GM10248 (cell line): ENCODE measurements at places on chromosomes 7 and 10.

DNA sequence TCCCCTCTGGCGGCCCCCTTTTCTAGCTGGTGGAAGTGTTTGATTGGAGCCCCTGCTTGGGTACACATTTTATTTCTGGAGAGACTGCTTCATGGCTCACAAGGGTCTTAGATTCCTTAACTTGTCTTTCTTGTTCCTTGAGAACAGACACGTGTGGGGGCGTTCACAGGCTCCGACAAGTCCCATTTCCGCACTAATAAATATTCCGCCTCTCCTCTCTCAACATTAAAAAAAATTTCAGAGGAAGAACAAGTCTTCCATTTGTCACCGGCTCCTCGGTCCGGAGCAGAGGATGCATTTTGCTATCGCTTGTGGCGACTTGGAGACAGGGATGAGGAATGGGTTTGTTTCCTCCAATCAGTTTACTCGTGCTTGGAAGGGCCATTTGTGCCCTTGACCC, 134.0 kb upstream of the PODXL start:
- no peak for DNase-seq

DNA sequence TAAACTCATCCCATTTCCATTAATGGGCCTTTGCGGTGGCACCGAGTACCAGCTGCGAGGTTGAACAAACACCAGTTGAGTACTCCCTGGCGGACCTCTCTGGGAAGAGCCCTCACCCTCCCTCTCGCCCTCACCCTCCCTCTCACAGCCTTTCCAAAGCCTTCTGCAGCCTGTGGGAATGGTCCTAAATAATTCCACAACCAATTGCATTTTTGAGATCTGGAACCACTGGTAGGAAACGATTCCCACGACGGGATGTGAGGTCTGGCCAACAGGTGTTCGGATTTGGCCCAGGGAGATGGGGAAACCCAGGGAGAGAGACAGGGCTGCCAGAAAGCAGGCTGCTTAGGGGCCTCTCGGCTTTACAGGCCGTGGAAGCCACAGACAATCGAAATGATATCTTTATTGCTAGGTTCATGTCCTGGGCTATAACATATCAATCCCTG, 5.3 kb downstream of the PTF1A start:
- DNase-seq, result peak; percentile 12

- no peak for DNase-seq
Measured at GRCh38 chr10:43053825-43054224, 23.0 kb upstream of the RET start.

DNA sequence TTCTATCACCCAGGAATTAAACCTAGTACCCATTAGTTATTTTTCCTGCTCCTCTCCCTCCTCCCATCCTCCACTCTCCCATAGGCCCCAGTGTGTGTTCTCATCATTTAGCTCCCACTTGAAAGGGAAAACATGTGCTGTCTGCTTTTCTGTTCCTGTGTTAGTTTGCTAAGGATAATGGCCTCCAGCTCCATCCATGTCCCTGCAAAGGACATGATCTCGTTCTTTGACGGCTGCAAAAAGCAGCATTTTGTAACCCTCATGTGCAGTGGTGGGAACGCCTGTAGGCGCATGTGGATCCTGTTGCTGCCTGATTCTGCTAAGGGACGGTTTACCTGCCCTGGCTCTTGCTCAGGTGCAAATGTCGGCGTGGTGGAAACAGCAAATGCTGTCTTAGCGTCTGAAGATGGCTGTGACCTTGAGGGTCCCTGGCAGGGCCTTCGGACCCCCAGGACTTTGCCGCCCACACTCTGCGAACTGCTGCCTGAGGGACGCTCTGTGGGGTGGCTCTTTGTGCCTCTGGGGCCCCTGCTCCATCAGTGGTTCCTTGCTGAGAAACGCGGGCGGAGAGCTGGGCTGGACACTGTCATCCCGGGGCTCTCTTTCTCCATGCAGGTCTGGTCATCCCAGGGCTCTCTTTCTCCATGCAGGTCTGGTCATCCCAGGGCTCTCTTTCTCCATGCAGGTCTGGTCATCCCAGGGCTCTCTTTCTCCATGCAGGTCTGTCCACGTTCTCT, 5.6 kb upstream of the MTG1 start:
- no peak for DNase-seq

- DNase-seq, result peak; percentile 67
Measured at GRCh38 chr10:95832216-95833041, 75.3 kb upstream of the CC2D2B start.

GRCh38 chr7:116968631-116969030, 15.3 kb downstream of the ST7 start:
- DNase-seq, result no peak

- peak; percentile 71 for DNase-seq
Measured at GRCh38 chr10:30359373-30360206, 10.5 kb upstream of the MTPAP start.

DNA sequence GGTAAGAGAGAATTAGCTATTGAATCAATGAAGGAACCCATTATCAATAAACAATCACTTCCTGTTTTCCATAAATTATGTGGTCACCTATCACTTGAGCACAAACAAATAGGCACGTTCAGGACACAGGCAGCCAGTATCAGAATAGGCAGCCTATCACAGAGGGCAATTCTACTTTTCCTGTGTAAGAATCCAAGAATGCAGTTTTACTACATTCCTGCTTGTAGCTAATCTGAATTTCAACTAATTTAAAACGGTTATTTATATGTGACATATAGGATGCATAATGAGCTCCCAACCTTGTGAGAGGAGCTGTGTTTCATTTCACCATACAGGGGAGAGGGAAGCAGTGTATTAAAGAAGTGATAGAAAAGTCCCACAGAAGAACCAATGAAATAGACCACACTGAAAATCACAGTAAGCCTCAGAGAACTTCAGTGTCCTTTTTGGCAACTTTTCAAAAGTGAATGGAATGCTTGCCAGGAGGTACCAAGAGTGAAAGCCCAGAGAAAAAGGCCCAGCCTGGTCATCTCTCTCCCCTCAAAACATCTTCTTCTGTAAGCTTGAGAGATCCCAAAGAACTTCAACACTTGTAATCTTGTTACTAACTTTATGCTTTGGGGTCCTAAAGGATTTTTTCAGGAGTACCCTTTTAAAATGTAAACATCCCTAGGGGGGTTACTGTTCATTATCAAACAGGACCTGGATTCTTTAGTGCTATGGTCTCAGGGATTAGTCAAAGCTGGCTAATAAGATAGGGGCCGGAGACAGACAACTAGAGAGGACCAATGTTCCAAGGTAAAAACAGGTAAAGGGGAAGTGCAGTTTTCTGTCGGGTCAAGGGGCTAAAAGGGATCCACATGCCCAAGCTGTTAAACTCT, 1.3 kb downstream of the IMMP2L start:
- no peak for DNase-seq

DNA sequence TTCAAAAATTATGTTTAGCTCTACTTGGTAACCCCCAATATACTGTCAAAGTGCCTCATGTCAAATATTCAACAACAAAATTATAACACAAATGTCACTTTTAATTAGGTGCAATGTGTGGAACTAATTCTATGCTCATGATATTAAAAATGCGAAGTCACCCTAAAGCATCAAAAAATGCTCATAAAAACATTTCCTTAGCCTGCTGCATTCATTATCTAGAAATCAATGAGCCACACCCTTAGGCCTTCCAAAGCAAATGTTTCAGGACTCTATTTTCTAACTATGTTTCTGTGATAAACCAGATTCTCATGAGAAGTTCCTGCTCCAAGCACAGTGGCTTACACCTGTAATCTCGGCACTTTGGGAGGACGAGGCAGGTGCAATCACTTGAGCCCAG, 75.0 kb upstream of the ANK3 start:
- DNase-seq, result no peak

- no peak for DNase-seq
Measured at GRCh38 chr10:18133046-18133445, 7.2 kb upstream of the CACNB2 start.

GRCh38 chr7:16114633-16115032, 306.7 kb downstream of the CRPPA start:
- DNase-seq, result no peak

- DNase-seq, result no peak
Measured at GRCh38 chr7:39882148-39882784, 67.8 kb upstream of the CDK13 start.

DNA sequence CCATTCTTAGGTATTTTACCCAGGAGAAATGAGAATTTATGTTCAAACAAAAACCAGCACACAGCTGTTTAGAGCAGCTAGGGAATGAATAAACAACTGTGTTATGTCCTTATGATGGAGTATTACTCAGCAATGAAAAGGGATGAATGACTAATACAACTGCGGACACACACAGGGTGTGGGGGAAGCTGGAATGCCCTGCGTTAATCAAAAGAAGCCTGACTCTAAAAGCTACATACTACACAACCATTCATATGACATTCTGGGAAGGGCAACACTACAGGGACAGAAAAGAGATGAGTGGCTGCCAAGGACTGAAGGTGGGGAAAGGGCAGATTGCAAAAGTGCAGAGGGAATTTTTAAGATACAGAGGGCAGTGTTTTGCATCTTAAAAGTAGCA, 64.0 kb downstream of the DLG5 start:
- no peak for DNase-seq

- no peak for DNase-seq
Measured at GRCh38 chr10:79022565-79023230, 46.1 kb upstream of the ZMIZ1 start.
